ENCODE measurements at places on chromosomes 1 and 21. TPM values are rescaled to one million over a fixed set of nuclear protein-coding genes. Genes with fewer than 3 reads are reported as not detected.

The NR5A2 gene
- 0.63 TPM for total RNA-seq

- H3K4me1 ChIP-seq: no peaks in the 10 kb centered on the region
- no peaks in the 10 kb centered on the region for H3K36me3 ChIP-seq
- H3K27me3 ChIP-seq: no peaks in the 10 kb centered on the region
- no peak for DNase-seq
- peak overlapping the region; percentile 59 for H3K27ac ChIP-seq
These were observed 4.6 kb downstream of the TNFRSF1B start for GRCh38 chr1:12171206-12172041.

DNA sequence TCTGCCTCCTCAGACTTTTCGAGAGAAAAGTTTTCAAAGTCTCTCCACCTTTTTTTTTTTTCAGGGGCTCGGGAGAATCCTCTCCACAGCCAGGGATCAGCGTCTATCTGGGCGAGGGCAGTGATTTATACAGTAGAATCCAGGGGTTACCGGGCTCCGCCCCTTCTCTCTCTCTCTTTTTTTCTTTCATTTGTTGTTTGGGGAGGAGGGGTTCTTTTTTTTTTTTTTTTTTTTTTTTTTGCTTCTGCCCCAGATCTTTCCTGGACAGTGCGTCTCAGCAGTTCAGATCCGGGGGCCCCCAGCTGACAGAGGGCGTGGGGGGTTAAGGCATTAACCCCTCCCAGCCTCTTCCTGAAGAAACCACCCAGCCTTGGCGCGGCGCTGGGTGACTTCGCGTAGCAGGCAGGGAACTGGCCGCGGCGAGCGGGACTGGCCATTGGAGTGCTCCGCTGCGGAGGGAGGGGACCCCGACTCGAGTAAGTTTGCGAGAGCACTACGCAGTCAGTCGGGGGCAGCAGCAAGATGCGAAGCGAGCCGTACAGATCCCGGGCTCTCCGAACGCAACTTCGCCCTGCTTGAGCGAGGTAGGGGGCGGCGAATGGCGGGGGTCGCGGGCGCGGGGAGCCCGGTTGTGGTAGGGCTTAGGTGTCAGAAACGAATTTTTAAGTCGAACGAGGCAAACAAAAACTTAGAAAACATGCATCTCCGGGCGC, at the start of gene S1PR1:
S1PR1 (plus strand) TSS at position 504 of the 713 bp plus-strand sequence. CDS start 1,966 bp downstream, outside the sequence.
- H3K27me3 ChIP-seq: no peaks in the 10 kb centered on the region
- peak; percentile 81 for DNase-seq
- H3K36me3 ChIP-seq: peaks cover 14% of the 10 kb centered on the region
- peak within 1 kb of the TSS; percentile 95 for H3K27ac ChIP-seq
- peak within 1 kb of the TSS; percentile 75 for H3K4me3 ChIP-seq

DNA sequence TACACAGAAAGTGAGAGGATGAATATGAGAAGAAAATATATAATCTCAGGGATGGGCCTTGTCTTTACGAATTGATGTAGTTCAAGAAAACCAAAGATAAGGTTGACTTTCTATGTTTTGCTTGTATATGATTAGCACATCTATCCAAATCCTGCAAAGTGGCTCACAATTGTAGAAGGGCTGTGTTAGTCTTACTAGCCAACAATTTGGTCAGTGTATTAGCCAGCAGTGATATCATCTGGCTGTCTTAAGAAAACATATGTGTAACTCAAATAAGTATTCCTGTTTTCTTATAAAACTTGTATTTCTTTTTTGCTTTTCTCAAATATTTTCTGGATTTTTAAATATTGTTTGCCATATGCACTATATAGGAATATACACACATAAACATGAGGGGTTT, 5.5 kb downstream of the SDCCAG8 start:
- no peaks in the 10 kb centered on the region for H3K27me3 ChIP-seq
- H3K36me3 ChIP-seq: no peaks in the 10 kb centered on the region
- no peak overlapping the region for H3K4me3 ChIP-seq

GRCh38 chr1:38992412-38993111, 1.5 kb downstream of the AKIRIN1 start:
- no peak for DNase-seq
- H3K36me3 ChIP-seq: peaks cover 7% of the 10 kb centered on the region
- H3K27ac ChIP-seq: peak overlapping the region; percentile 97
- peak overlapping the region; percentile 100 for H3K4me3 ChIP-seq
- no peaks in the 10 kb centered on the region for H3K27me3 ChIP-seq
